ENCODE measurements at places on chromosomes 1 and 21.
A peak's percentile ranks its signal among the peaks of the same experiment; 100 is the strongest.

DNA sequence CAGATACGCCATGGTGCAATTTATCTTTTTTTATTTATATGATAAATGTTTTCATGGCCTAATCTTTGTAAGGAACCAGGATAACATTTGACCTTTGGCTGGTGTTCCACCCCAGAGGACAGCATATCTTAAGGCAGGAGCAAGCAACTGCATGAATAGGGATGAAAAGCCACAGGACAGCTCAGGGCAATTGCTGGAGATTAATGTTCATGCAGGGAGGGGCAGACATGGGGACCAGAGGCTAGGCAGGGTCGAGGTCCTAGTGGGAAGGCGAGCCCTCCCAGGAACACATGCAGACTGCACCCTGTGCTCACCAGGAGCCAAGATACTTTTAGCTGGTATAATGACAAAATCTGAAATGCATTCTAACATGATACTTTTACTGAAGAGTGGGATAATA is 74.4 kb upstream of the HAO2 start:
- DNase-seq = no peak

- no peak for DNase-seq
Measured at GRCh38 chr1:17194133-17194475, 10.8 kb upstream of the PADI1 start.

DNA sequence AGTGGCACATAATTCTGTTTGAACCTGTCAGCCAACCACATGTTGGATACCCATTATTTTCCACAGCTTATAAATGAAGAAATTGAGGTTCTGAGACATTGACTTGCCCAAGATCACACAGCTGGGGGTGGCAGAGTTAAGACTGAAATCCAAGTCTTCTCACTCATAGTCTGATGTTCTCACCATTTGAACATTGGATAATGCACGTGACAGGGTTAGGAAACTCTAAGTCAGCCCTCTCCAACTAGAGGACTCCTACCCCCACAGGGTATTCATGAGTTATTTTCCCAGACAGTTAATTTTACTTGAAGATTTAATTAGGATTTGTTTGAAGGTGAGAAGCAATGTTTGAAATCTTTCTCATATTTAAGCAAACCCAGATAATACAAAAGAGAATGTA is 38.1 kb upstream of the C1orf105 start:
- DNase-seq = no peak

- DNase-seq = no peak
Measured at GRCh38 chr1:245881767-245882391, 625.2 kb downstream of the SMYD3 start.

- no peak for DNase-seq
Measured at GRCh38 chr1:53995683-53996082, 22.3 kb downstream of the LDLRAD1 start.

GRCh38 chr1:42979896-42980800 is 21.5 kb upstream of the SLC2A1 start:
- DNase-seq = no peak

GRCh38 chr1:40435876-40436275 is 14.4 kb upstream of the ZFP69B start:
- no peak for DNase-seq

- DNase-seq = peak; percentile 64
Measured at GRCh38 chr1:52683367-52683940, 14.7 kb downstream of the COA7 start.

DNA sequence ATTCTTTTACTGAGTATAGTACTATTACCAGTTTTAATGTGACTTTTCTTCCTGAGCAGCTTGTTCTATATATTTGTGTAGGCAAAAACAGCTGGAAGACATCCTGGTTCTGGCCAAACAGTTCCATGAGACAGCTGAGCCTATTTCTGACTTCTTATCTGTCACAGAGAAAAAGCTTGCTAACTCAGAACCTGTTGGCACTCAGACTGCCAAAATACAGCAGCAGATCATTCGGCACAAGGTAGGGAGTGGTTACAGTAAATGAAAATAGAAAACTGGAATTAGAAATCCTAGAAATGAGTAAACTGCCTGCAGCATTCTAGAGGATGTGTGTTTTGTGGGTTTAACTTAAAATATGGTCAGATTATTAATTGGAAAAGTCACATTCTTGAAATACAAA is 64.1 kb upstream of the BMP8A start:
- no peak for DNase-seq

- no peak for DNase-seq
Measured at GRCh38 chr1:71881611-71882010, 400.7 kb downstream of the NEGR1 start.

DNA sequence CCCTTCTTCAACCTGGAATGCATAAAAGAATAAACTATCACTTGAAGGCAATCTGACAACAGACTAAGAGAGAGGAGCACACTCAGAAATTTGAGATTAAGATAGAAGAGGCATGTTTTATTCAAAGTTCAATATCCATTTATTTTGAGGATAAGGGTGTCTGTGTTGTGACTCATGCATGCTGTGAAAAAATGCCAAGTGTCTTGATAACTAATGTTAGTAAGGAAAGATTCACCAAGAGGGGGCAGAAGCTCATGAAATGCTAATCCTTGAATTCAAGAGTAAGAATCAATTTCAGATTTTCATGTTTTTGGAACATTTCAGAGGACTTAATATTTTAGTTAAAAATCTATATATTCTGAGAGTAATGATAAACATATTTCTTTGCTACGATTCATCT is 94.0 kb downstream of the IFI44 start:
- DNase-seq = no peak

DNA sequence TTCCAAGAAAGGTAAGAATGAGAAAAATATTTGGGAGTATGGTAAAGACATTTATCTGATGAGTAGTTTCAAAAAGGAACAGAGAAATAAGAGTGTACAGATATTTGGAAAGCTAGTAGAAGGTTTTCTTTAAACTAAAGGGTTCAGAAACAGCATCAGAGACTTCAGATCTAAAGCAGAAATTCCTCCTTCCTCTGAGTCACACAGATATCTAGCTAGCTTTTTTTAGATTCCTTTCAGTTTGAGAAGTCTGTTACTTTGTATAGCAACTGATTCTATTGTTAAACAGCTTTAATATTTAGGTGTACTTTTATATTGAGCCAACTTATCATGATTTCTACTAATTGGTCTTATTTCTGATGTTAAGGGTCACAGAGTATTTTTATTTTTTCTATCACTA is 4.7 kb downstream of the AMY2B start:
- DNase-seq = no peak

GRCh38 chr1:44272992-44273391 is 59.7 kb downstream of the DMAP1 start:
- no peak for DNase-seq

DNA sequence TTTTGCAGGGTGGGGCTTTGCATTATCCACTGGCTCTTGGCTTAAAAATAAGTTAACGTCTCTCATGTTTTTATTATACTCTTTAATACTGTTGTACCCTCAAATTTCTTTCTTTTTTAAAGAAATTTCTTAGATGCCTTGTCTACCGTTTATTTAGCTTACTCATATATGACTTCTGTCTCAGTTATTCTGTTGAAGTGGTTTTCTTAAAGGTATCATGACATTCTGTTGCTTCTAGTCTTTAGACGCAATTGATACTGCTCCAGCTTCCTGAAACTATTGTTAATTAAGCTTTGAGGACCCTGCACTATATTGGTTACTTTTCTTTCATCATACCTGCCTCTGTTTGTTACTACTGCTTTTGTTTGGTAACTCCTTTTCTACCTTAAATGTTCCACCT is 11.7 kb downstream of the PKN2 start:
- DNase-seq = no peak

GRCh38 chr1:113129529-113130185 is 56.7 kb downstream of the LRIG2 start:
- no peak for DNase-seq

- no peak for DNase-seq
Measured at GRCh38 chr1:101178341-101178687, 58.5 kb upstream of the S1PR1 start.

DNA sequence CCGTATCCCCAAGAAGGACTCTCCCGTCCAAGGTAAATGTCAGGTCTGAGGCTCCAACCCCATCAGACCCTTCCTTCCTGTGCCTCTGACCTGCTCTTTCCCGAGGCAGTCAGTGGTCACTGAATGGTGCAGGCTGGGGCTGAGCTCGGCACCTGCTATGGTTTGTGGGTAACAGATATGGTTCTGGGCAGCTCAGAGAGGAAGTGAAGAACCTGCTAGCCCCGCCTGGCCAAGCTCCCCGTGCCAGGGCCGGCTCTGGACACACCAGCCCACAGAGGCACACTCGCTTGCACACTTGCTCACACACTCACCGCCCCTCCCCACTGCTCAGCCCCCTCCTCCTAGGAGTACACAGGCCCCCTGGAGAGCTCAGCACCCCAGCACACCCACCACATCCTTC is 16.4 kb downstream of the NCMAP start:
- DNase-seq = no peak

DNA sequence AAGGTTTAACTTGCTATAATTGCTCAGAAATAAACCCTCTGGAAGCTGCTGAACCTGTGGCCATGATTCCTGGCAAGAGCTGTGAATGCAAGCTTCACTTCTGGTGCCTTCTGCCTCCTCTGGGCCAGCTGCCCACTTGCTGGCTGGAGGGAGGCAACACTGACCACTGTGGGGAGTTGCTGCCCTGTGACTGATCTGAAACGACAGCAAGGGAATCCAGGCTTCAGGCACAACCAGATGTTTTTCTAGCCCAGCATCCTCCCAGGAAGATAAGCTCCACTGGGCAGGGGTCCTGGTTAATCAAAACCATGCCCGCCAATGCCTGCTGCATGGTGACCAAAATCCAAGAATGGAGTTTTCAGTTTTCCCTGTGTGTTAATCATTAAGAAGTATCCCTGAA is 180.0 kb upstream of the HMGB4 start:
- no peak for DNase-seq

DNA sequence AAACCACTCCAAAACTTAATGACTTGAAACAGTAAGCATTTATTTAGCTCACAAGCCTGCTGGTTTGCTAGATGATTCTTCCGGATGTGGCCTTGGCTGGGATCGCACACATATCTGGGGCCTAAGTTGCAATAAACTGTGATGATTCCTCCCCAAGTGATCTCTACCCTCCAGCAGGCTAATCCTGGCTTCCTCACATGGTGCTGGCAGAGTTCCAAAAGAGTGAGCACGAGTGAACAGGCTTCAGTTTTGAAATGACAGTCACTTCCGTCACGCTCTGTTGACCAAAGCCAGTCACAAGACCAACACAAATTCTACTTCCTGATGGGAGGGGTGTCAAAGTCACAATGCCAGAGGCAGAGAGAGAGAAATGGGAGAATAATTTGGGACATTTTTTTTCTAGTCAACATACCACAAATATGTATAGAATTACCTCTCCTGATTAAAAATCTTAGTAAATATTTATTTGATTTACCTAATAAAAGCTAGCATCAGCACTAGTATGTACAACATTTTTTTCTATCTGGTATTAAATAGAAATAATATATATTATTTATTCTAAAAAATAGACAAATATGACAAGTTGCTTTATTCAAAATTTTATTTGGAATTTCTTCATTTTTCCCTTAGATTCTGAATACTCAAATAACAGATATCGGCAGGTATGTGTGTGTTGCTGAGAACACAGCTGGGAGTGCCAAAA is 292.7 kb downstream of the TPR start:
- DNase-seq = peak; percentile 58

DNA sequence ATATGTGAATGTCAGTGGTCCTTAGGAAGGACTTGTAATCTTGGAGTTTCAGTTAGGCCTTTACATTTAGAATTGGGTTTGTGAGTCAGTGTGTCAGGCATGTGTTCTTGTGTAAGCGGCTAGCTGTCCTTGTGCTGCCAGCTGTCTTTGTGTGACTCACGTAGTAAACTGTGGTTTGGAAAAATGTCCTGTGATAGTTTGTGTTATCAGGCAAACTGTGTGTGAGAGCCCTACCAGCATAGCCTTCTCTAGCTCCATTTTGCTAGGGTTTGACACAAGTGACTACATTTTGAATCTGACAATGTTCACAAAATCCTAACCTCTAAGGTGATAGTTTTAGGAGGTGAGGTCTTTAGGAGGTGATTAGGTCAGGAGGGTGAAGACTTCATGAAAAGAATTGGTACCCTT is 6.9 kb upstream of the SLC35D1 start:
- DNase-seq = no peak

GRCh38 chr1:30466026-30466425 is 257.4 kb downstream of the MATN1 start:
- DNase-seq = no peak

GRCh38 chr1:52552505-52553361 is at the start of gene TUT4:
TSS of gene TUT4 (minus strand) at chr1:52553092. CDS start at chr1:52526280, 26,812 bp downstream.
- DNase-seq = peak; percentile 93

- DNase-seq = no peak
Measured at GRCh38 chr1:169468982-169469381, 16.8 kb downstream of the SLC19A2 start.

- DNase-seq = peak; percentile 90
Measured at GRCh38 chr1:243254233-243254926, 701 bp downstream of the CEP170 start.

DNA sequence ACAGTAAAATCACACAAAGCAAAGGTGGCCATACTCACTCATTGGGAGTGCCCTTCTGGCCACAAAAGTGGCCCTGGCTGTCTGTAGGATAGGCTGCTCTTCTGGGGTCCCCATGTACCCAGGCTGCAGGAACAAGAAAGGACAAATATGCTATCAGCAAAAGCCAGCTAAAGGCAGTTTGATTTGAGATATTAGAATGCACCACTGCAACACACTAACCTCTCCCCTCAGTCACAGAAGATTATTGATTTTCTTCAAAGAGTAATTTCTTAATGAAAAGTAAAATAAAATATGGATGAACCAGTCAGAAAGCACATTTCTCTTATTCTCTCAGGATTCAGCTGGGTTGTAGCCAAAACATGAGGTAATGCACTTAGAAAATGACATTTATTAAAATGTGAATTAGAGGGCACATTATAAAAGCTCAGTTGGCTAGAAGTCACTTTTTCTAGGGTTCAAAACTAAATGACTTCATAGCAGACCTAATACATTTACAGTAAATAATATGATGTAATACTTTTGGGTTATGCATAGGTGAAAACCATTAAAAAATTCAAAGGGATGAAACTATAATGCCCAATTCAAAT is 140.8 kb downstream of the LHX8 start:
- DNase-seq = no peak

GRCh38 chr1:158017800-158018595 is 24.6 kb downstream of the KIRREL1 start:
- no peak for DNase-seq

DNA sequence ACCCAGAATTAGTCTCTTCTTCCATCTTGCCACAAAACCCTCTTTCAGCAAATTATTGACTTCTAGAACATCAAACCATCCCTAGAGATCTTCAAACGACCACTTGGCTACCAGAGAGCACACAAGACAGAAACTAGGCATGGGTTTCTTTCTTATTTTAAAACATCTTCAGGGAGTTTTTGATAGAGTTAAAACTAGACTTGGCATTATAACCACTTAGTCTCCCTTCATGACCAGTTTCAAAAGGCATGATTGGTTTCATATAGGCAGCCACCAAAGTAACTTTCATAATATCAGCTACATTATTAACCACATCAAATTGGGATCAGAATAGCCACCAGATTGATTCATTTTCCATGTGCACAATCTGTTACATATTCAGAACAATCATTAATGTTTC is 368.4 kb upstream of the GREM2 start:
- DNase-seq = no peak
